ENCODE measurements at places on chromosomes 16 and 17. TPM values are rescaled to one million over a fixed set of nuclear protein-coding genes. Genes with fewer than 3 reads are reported as not detected.

KRTAP9-8 gene
- not detected for total RNA-seq

MYL11 gene
- total RNA-seq, result not detected

CDH11 gene
- 10.4 TPM for total RNA-seq

- peaks cover 9% of the 10 kb centered on the region for H3K4me1 ChIP-seq
- H3K36me3 ChIP-seq, result no peaks in the 10 kb centered on the region
- no peaks in the 10 kb centered on the region for H3K27me3 ChIP-seq
- H3K4me3 ChIP-seq, result no peak overlapping the region
Measured at GRCh38 chr17:67619555-67619954, 98.2 kb upstream of the NOL11 start.

DNA sequence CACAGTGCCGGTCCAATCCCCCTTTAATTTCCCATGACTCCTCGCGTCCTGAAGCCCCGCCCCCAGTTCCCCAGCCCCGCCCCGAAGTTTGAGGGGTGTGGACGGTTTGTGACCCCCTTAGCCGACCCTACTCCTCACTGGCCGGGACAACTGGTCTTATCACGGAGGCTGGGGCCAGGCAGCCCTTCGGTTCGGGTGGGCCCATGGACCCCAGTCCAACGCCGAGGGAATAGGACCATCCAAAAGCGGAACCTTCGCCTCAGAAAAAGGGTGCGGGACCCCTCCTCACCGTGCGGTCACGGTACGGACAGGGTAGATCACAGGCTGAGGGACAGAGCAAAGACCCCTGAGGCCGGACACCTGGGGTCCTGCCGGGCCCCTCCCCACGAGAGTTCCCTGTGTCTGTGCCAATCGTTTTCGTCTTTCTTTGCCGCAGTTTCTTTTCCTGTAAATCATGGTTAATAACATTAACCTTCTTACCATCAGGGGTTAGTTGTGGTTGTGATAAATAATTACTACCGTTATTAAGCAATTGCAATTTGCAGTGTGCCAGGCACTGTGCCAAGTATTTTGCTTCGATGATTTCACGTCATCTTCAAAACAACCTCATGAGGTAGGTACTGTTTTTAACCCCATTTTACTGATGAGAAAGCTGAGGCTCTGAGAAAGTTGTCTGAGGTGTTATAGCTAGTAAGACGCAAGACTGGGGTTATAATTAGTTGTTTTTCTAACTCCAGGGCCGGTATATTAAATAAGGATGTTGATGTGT lies 543 bp downstream of the TMUB2 start:
- H3K27me3 ChIP-seq, result no peaks in the 10 kb centered on the region
- peak overlapping the region; percentile 95 for H3K4me3 ChIP-seq
- DNase-seq, result no peak
- H3K36me3 ChIP-seq, result peaks cover under 1% of the 10 kb centered on the region

DNA sequence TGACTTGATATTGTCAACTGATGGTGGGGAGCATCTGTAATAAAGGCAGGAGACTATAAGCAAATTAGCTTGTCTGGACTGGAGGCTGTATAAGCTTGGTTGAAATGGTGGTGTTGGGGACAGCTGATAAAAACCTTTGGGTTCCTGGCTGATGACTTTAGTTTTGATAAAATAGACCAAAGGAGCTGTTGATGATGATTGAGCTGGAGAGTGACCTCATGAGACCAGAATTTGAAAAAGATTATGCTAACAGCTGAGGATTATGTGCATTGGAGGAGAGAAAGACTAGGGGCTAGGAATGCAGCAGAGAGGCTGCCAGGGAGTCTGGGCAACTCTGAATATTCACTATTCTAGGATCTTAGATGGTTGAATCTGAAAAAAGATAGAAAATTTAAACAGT lies 8.7 kb upstream of the CDC27 start:
- no peaks in the 10 kb centered on the region for H3K27me3 ChIP-seq
- no peaks in the 10 kb centered on the region for H3K36me3 ChIP-seq

DNA sequence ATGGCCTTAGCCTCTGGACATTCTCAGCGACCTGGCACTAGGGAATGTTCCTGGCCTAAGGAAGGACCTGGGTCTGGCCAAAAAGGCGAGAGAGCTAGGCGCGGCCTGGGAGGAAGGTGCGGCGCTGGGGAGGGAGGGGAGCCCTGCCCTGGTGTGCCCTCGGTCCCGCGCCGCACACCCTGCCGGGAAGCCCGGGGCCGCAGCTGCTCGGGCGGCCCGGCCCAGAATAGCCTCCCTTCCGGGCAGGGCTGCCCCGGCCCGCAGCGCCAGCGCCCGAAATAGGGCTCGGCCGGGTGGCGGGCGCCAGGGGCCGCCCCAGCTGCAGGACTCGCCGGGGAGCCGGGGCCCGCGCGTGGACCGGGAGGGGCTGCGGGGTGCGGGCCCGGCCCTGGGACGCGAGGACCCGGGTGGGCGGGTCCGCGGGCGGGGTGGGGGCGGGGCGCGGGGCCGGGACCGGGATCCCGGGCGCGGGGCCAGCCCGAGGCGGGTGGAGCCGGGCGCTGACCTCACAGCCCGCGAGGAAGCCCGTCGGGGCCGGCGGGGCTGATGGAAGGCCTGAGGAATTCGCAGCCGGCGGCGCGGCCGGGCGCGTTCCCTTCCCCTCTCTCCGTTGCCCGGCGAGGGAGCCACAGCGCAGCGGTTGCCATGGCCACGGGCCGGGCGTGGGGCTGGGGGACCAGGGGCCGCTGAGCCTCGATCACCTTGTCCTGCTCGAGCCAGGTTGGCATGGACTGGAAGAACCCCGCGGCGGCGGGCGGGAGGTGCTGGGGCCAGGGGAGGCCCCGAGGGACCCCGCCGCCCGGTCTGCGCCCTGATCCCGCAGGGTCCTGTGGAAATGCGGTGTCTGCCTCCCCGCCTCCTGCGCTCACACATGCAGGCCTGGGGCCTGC lies 18.1 kb downstream of the SOCS3 start:
- H3K27me3 ChIP-seq, result no peaks in the 10 kb centered on the region
- DNase-seq, result peak; percentile 84
- H3K27ac ChIP-seq, result peak overlapping the region; percentile 87
- peaks cover 51% of the 10 kb centered on the region for H3K4me1 ChIP-seq

GRCh38 chr16:88971371-88972097 lies 5.5 kb downstream of the CBFA2T3 start:
- H3K4me3 ChIP-seq, result no peak overlapping the region
- no peaks in the 10 kb centered on the region for H3K36me3 ChIP-seq
- peak; percentile 35 for DNase-seq
- peaks cover 43% of the 10 kb centered on the region for H3K27me3 ChIP-seq
- no peak overlapping the region for H3K27ac ChIP-seq

DNA sequence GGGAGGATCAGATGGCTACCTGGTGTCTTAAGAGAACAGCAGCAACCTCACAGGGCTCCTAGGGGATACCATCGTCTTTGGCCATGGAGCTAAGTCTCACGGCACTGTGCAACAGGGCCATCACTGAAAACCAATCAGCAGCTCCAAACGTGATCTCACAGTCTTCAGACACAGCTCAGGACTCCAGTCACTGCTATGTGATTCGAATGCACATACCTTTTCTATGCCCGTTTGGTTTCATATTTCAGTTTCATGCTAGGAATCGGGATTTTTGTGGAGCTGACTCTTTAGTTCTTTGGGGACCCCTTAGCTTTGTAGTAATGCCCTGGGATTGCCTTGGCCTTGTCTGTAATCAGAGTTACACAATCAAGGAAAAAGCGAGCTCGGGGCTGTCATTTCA lies 162.8 kb upstream of the CDH11 start:
- no peaks in the 10 kb centered on the region for H3K36me3 ChIP-seq
- no peak for DNase-seq
- peaks cover 9% of the 10 kb centered on the region for H3K4me1 ChIP-seq
- H3K4me3 ChIP-seq, result no peak overlapping the region

Data from heart right ventricle (tissue), 16 donors.